ENCODE measurements at places on chromosomes 5 and 9.

DNA sequence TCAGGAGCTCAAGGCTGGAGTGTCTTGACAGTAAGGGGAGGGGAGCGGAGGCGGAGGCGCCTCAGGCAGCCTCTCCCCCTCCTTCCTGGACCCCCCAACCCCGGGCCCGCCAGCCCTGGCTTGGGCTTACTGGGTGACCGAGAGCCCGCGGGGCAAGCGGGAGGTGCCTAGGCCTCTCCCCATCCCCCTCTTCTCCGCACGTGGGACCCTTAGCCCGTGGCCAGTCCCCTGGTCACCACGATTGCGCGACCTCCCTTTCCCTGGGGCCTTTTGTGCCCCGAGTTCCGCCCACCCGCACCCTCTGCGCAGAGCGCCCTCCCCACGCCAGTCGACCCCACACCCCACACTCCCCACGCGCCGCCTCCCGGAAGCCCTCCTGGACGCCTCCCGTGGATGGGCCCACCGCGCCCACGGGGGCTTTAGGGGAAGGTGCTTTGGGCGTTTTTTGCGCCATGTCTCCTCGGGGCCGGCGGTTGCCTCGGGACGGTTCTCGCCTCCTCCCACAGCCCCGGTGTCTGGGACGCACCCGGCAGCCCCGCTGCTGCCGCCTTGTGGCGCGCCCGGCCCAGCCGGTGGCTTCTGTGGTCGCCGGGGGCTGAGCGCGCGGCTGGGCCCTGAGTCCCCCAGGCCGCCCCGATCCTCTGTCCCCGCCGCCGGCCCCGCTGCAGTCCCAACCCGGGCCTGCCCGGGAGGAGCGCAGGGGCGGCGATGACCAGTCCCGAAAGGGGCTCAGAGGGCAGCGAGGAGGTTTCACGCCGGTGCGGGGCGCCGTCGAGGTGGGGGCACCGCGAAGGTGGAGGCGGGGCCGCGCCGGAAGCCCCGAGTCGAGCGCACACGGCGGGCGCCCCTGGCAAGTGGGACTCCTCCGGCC lies 3.2 kb downstream of the TOR4A start:
- peak; percentile 42 for DNase-seq

DNA sequence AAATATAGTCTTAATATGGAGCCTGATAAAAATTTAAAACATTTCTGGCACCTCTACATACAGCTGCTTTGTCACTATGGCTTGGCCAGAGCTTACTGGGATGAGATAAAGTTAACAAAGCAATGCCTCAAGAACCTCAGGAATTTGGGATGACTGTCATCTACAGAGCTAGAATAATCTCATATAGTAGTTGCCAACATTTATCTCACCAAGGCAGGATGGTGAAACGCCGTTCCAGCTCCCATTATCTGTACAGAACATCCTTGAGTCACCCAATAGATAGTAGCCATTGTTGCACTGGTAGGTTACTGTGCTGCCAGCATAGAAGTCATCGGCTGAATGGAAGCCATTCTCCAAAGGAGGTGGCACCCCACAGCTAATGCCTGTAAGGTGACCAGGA lies 94.6 kb upstream of the TXNDC8 start:
- peak; percentile 87 for DNase-seq

DNA sequence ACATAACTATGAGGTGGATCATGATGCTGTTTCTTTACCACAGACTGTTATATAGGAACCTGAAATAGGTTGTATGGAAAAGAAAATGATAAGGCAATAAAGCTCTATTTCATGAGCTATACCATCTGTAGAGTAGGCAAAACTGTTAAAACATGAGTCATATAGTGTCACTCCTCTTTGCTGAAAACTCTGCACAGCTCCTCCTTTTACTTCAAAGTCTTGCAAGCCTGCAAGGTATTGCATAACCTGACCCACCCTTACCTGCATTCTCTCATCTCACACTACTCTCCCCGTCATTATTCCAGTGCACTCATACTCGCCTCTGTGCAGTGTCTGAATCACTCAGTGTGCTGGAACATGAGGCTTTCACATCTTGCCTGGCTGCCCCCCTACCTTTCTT lies 790.1 kb downstream of the EFNA5 start:
- no peak for DNase-seq

DNA sequence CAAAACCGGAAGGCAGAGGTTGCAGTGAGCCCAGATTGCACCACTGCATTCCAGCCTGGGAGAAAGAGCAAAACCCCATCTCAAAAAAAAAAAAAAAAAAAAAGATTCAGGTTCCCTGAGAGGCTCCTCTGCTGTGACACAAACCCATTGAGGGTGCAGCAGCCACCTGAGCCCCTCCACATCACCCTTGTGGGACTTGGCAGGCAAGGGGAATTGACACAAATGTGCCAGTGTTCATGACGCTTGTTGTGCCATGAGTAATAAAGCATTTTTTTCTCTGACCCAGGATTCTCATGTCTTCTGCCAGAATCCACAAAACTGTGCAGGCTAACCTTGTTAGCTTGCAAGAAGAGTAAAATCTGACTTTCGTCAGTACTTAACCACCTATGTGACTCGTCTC lies 149.6 kb downstream of the TTC39B start:
- no peak for DNase-seq

DNA sequence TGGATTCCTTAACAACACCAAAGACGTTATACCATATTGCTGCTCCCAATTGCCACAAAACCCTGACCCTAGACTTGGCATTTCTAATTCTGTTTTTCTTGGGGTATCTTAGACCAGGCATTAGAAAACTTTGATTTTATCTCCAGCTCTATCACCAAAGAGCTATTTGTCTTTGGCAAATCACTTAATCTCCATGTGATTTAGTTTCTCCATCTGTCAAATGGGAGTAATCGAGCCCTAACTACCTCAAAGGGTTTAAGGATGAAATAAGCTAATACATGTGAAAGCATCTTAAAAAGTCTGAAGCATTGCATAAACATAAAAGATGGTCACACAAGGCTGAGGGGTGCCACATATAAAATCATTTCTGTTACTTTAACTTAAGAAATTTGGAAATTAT lies 60.6 kb downstream of the FYB1 start:
- DNase-seq = no peak

- no peak for DNase-seq
Measured at GRCh38 chr5:157335534-157336422, 69.9 kb downstream of the CYFIP2 start.

DNA sequence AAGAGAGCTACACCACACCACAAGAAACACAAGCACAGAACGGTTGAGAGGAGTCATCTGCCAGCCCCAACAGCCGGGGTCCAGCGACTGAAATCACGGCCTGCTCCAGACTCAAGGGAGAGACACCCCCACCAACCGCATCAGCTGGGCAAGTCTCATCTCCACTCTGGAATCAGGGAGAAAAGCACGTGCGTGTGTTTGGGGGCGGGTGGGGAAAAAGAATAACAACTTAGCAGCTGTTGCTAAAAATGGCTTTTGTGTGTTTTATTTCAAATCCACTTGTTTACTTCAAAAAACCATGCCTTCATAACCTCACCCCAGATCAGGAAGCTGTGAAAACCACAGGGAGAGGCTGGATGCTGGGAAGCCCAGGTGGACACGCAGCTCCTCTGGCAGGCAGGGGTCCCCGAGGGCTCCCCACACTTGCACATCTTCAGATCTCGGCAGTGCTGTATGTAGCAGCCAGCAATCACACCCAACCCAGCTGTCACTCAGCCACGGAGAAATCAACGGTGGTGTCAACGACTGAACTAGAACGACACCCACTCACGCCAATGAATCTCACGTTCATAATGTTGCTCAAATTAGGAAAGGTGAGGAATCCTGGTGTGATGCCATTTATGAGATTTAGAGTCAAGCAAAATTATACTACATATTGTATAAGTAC lies 19.0 kb downstream of the PNPLA7 start:
- no peak for DNase-seq

- no peak for DNase-seq
Measured at GRCh38 chr5:126914801-126915436, 115.4 kb downstream of the MARCHF3 start.

- no peak for DNase-seq
Measured at GRCh38 chr5:39631958-39632357, 207.2 kb upstream of the DAB2 start.

DNA sequence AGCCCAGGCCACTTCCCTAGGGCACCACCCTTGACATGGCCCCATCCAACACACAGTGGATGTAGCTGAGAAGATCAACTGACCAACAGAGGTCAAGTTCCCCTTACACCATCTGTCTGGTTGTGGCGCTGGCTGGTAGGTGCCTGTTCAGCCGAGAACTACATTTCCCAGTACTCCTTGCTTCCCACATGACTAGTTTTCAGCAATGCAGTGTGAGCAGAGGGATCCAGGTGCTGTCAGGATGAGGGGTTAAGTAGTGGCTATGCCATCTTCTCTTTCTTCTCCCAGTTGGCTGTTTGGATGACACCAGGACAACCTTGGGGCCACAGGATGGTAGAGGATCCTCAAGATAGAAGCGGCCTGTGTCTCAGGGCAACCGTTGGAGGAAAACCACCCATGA lies 48.6 kb upstream of the SH3PXD2B start:
- DNase-seq = peak; percentile 14

GRCh38 chr5:64811050-64811640 lies 42.4 kb downstream of the CWC27 start:
- DNase-seq = peak; percentile 75

DNA sequence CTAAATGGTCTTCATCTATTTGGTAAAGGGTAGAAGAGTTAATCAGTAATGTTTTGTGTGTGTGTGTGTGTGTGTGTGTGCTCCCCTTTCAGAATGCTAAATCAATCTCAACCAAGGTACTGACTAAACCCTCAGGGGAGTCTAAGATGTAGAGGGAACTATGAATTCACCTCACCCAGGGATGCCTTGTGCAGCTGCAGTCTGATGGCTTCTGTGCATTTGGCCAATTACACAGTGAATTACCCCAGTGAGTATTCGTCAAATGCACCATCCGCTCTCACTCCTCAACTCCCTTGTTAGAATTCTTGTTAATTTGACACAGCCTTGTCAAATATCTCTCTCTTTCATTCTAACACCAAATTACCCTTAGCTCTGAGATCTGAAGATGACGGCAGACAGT lies 234.6 kb downstream of the GABRB2 start:
- DNase-seq = no peak

DNA sequence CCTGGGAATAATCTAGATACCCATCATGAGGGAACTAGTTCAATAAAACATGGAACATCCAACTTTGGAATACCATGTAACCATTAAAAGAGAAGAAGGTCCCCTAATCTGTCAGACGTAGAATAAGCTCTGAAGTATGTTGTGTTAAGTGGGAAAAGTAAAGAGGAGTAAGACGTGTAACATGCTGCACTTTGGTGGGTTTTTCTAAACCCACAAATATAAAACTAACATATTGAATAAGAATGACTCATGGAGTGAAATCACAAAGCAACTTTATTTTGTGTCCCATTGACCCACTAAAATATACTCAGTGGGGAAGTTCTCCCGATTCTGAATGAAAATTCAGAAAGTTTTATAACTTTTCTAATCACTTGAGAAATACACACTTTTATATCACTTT lies 67.9 kb upstream of the PIK3R1 start:
- DNase-seq = no peak

DNA sequence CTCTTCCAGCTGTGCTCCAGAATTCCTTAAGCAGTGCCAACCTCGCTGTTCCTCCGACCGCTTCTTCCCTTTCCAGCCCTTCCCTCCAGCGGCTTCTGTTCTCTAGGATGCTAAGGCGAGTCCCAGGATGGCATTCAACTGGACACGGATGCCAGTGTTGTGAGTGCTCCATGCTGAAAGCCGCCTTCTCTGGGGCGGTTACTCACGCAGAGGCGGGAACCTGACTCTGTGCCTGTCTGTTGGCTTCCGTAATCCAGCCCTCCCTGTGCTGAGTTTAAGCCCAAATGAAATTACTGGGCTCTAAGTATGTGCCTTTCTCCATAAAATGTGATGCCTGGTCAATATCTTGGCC lies 20.2 kb downstream of the COL5A1 start:
- no peak for DNase-seq

- no peak for DNase-seq
Measured at GRCh38 chr5:14342306-14342705, 199.2 kb downstream of the TRIO start.

DNA sequence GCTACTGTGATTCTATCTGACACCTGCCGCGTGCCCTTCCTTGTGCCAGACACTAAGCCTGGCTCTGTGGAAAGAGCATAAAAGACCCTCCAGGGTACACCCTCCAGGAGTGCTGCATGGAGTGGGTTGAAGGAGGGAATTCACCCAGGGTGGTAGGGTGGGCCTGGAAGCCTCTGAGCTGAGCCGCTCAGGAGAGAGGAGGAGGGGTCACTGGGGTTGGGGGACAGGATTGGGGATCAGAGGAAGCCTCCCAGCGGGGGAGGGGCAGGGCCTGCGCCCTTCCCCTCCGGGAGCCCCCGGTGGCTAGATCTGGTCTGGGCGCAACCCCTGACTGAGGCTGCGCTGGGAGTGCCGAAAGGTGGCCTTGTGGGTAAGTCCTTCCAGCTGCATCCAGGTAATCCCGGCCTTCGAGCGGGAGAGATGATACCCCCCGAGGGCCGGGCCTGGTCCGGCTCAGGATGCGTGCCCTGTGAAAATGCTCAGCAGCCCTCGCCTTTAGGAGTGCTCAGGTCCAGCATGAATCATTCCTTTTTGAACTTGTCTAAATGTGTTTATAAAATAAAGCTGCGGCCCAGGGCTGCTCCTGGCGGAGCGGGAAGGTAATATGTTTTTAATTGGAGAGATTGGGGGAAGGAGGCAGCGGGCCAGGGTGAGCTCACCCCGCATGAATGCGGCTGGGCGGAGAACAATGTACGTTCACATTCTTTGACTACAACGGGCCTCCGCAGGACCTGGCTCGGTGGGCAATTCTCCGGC lies 118.1 kb upstream of the SMIM23 start:
- DNase-seq = no peak

DNA sequence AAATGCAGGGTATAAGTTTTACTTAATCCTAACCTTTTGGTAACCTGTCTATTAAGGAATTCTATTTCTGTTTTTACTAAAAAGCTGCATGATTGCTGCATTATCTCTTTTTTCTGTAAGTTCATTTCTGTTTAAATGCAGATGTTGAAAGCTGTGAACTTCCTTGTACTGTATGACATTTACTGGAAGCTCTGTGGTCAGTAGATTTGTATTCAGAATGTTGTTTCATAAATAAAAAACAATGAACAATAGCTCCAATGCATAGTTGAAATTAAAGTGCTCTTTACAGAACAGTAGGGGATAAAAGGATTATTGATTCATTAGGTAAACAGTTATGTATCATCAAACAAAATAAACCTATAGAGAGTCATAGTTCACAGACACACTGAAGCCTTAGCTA lies 46.5 kb upstream of the FKTN start:
- no peak for DNase-seq

- no peak for DNase-seq
Measured at GRCh38 chr5:156004754-156005153, 322.2 kb upstream of the SGCD start.

DNA sequence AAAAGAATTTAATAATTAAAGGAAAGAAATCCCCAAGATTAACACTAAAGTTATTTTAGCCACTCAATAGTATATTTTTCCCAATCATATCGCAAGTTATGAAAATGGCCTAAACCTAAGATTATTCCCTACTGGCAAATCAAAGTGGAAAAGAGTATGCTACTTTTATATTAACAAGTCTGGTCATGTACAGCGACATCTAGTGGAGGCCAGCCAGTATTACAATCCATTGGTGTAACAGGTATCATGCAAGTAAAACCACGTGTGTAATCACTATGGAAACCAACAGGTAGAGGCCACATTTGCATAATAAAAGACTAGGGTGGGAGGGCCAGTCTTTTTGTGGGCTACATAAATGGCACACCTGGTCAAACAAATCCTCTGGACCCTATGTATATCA lies 976.4 kb upstream of the CDH9 start:
- peak; percentile 32 for DNase-seq

GRCh38 chr5:306011-306805 lies 15.3 kb upstream of the AHRR start:
- no peak for DNase-seq

GRCh38 chr5:132392978-132393825 lies 23.7 kb downstream of the SLC22A5 start:
- no peak for DNase-seq
